Kidney epithelial cell (primary cell): ENCODE measurements at places on chromosomes 16 and 17. TPM values are rescaled to one million over a fixed set of nuclear protein-coding genes. Genes with fewer than 3 reads are reported as not detected.
A peak's percentile ranks its signal among the peaks of the same experiment; 100 is the strongest.

DNA sequence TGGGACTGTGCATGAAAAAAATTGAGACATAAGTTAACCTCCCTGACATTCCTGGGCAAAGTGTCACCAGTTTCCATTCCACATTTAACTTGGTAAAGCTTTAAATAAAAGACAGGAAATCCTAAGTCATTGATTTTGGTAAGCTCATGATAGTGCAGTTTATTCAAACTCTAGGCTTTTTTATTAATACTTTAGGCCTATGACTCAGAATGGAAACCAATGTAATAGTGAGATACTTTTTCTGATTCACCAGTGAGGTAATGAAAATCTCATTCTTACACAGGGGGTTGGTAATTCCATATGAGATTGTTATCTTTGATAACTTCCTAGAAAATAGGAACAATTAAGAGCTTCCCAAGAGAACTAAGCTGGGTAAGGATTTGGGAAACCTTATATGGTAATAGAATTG lies 91.1 kb downstream of the NLK start:
- peak; percentile 14 for DNase-seq

- DNase-seq: peak; percentile 82
Observed at GRCh38 chr16:21302898-21303528, 24.9 kb upstream of the CRYM start.

GRCh38 chr16:25751230-25751835 lies 59.6 kb downstream of the HS3ST4 start:
- DNase-seq: no peak

The RAMP2 gene
- total RNA-seq: 1.3 and 5.3 TPM in 2 replicates
